ENCODE measurements at places on chromosomes 12 and 14.

DNA sequence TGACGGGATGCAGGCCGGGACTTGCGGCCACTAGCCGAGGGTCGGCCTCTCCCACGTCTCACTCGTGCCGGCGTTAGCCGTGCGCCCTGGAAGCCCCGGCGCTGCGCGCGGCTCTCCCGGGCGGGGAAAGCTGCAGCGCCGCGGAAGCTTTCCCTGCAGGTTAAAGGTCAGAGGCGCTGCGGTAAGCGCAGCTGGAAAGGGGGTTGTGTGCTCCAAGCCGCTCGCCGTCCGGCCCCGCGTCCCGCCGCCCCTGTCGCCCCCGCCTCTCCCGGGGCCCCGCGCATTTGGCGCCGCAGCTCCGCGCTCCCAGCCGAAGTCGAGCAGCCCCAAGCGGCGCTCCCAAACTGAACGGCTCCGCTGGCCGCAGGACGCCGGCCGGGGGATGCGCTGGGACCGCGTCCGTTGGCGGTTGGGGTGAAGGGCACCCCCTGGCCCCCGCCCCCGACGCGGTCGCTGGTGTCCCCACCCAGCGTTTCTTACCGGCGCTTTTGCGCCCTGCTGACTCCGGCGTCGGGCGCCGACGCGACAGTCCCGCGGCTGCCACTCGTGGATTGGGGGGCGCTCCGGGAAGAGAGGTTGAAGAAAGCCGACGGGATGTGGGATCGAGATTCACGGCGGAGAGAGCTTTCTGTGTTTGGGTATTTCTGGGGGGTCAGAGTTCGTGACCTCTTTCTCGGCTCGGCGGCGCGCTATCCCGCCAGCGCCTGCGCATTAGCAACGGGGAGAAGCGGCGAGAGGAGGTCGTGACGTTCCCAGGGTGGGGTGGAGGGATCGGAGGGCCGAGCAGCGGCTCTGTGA is at the start of gene NR2C1:
TSS of gene NR2C1 (minus strand) at position 719 of the 798 bp plus-strand sequence. CDS start 6,234 bp downstream, outside the sequence.
- DNase-seq, result peak; percentile 89

DNA sequence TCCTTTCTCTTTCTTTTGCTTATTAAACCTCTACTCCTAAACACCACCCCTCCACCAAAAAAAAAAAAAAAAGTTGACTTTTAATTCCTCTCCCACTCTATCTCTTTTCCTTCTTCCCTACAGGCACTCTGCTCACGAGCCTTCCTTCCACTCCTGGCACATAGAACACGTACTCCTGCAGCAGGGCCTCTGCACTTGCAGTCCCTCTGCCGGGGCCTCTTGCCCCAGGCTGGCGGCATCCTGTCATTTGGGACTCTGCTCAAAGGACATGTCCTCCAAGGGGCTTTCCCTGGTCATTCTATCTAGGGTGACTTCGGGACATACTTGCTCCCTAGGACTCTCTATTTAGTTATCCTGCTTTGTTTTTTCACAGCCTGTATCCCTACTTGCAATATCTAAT is 7.7 kb downstream of the FOS start:
- no peak for DNase-seq

DNA sequence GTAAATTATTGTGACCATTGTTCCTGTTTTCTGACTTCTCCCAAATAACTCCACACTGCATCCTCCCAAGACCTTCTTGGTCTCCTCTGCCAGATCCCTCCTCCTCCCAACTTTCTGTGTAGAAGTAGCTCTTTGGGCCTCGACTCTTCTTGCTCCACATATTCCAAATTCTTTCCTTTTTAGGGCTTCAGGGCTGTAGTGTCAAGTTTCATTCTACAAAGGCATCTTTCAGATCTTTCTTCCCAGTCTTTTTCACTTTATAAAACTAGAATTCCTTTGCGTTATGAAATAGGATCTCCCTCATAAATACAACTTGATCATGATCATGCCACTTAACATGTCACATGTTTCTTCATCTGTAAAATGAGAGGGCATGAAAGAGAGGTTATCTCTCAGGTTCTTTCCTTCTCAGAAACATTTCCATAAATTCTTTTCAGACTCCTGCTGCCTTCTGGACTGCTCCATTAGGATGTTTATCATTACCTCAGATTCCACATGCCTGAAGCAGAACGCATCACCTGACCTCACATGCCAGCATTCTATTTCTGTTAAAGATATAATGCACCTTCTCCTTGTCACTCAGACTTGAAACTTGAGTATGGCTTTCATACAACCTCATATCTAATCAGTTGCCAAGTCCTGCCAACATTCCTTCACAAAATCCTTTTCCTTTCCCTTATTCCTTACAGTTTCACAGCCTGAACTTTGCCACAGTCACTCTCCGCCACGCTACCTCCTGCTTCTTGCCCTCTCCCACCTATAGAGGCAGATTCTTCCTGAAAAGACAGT is 8.5 kb downstream of the SLC38A1 start:
- no peak for DNase-seq

GRCh38 chr14:33794791-33795305 is 156.0 kb downstream of the EGLN3 start:
- DNase-seq, result no peak

GRCh38 chr12:109458771-109459208 is 18.3 kb downstream of the KCTD10 start:
- DNase-seq, result no peak

- peak; percentile 82 for DNase-seq
Observed at GRCh38 chr12:126051611-126052107, 986.4 kb downstream of the AACS start.

DNA sequence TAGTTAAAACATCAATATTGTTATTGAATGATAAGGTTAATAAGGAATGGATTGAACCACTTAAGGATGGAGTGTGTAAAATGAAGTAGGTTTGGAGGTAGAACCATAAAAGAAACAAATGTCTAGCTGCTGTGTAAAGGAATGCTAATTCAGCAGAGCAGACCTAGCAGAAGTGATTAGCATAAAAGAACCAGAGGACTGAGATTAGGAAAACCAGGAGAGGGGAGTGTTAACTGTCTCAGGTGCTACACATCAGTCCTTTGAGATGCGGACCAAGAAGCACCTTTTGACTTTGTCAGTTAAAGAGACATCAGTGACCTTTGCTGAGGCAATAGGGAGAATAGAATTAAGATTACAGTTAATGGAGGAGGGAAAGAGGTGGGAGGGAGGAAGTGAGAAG is 84.5 kb downstream of the PLEKHA5 start:
- DNase-seq, result no peak

GRCh38 chr12:111826316-111826715 is 15.7 kb upstream of the MAPKAPK5 start:
- DNase-seq, result no peak

- no peak for DNase-seq
Observed at GRCh38 chr14:79686196-79686595, 525.1 kb downstream of the DIO2 start.

- DNase-seq, result no peak
Observed at GRCh38 chr12:82673698-82674097, 13.0 kb upstream of the TMTC2 start.

- peak; percentile 46 for DNase-seq
Observed at GRCh38 chr14:102525219-102525928, 15.8 kb upstream of the ANKRD9 start.

- no peak for DNase-seq
Observed at GRCh38 chr12:120668091-120668867, 18.7 kb upstream of the MLEC start.

DNA sequence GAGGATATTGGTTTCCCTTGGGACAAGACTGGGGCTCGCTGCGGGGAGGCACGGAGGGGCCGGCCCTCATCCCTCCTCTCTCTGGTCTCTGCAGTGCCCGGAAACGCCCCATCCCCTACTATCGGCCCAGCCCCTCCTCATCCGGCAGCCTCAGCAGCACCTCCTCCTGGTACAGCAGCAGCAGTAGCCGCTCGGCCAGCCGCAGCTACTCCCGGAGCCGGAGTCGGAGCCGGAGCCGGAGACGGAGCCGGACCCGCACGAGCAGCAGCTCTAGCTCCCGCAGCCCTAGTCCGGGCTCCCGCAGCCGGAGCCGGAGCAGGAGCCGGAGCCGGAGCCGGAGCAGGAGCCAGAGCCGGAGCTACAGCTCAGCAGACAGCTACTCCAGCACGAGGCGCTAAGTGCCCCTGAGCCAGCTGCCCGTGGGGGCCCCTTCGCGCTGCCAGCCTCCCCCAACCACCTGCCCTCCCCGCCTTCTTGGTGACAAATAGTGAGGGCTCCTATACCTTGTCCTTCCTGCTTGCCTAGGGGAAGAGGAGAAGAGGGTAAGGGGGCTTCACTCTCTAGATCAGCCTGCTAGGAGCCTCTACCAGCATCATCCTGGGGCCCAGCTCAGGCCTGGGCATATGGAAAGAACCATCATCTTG is 22.2 kb upstream of the HSPB8 start:
- no peak for DNase-seq

- no peak for DNase-seq
Observed at GRCh38 chr12:52846356-52846970, 2.3 kb downstream of the KRT78 start.

- no peak for DNase-seq
Observed at GRCh38 chr12:29081101-29081500, 68.0 kb upstream of the FAR2 start.

GRCh38 chr14:61643555-61643954 is 51.8 kb upstream of the HIF1A start:
- DNase-seq, result no peak

DNA sequence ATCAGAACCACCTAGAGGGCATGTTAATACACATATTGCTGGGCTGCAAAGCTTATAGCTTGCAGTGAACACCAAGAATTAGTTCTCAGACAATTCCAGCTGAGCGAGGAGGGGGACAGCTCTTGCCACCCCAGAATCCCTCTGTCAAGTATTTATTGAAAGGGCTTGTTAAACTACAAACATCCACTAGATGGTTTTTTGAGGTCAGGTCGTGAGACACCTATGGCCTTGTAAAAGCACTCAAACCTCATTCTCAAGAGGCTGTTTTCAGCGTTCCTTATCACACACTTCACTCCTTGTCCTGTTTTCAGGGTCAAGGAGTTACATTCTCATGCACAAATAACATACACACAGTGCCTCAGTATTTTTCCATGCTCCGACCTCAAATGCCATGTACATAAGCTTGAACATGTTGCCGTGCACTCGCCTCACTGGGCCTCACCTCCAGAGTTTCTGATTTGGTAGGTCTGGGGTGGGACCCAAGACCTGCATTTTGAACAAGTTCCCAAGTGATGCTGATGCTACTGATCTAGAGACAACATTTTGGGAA is 98.8 kb upstream of the PTPRR start:
- DNase-seq, result no peak

DNA sequence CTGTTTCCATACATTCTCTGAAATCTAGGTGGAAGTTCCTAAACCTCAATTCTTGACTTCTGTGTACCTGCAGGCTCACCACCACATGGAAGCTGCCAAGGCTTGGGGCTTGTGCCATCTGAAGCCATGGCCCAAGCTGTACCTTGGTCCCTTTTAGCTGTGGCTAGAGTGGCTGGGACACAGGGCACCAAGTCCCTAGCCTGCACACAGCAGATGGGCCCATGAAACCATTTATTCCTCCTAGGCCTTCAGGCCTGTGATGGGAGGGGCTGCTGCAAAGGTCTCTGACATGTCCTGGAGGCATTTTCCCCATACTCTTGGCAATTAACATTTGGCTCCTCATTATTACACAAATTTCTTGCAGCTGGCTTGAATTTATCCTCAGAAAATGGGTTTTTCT is 40.0 kb upstream of the COCH start:
- DNase-seq, result no peak

GRCh38 chr14:62031504-62031903 is 269.3 kb downstream of the SNAPC1 start:
- DNase-seq, result no peak

DNA sequence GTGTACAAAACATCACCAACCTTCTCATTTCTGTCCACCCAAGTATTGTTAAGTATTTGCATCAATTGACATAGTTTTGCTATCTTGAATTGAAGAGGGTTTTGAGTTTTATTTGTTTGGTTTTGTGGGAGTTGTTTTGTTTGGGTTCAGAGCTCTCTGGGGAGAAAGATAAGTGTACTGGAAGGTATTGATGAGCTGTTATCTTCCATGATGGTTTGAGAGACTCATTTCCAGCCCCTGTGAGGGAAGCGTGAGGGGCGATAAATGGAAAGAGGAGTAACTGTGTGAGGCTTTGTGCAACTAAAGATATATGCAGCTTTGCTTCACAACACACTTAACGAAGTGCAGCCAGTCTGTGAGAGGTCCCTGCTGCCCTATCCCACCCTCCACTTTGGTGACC is 15.7 kb upstream of the CIPC start:
- no peak for DNase-seq

DNA sequence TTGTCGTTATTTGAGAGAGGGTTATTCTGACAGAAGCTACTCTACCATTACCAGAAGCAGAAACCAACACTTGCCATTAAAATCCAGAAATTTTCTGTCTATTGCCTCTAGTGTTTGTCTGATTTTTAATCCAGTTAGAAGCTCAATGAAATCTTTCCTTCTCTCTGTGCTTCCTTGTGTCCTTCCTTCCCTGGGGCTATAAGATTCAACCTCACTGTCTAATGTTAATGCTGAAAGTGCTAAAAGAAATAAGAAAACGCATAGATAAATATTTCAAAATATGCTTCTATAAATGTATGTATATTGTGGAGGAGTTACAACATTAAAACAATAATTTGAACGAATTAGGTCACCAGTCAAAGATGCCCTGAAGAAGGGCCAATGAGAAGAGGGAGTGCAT is 120.8 kb downstream of the SEC23A start:
- no peak for DNase-seq

- DNase-seq, result no peak
Observed at GRCh38 chr12:106897082-106897481, 58.6 kb upstream of the TMEM263 start.

- DNase-seq, result peak; percentile 8
Observed at GRCh38 chr14:24741871-24742270, 107.9 kb upstream of the GZMB start.

GRCh38 chr12:107064243-107064642 is 29.1 kb downstream of the CRY1 start:
- DNase-seq, result no peak

DNA sequence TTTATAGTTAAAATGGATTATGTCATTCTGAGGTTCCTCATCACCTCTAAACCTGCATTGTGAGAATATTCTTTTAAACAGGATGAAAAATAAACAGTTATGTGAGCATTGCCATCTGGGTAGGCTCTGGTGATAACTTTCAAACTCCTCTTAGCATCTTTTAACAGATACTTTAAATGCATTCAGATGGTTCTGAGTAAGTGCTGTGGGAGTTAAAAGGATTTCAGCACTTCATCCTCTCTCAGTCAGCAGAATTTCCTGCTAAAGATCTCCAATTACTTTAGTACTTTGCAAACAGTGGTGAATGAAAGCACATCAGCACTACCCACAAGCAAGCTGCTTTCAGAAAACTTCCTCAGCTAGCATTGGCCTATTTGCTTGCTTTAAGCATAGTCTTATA is 59.3 kb upstream of the TMTC1 start:
- DNase-seq, result no peak

DNA sequence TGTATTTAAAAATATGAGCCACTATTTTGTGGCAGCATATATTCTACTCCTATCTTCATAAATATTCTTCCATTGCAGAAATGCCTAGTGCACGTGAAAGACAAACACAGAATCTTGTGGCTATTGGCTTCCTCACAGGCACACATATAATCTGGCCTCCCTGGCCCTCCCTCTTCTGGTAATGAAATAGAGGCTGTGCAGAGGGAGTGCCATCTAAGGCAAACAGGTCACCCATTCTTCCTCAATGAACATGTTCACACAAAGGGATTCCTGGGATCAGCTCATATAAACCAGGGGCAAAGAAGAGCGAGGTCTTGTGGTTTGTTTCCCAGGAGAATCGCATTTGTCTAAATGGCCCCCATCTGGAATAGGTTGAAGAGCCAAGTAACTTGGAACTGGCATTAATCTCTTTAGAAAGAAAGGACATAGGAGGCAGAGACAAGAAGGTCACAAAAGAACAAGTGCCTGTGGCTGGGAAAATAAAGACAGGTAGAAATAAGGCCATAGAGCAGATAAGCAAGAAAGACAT is 171.6 kb upstream of the PTPRQ start:
- no peak for DNase-seq

Data from A172 (cell line).